ENCODE measurements at places on chromosomes 5 and 9.

DNA sequence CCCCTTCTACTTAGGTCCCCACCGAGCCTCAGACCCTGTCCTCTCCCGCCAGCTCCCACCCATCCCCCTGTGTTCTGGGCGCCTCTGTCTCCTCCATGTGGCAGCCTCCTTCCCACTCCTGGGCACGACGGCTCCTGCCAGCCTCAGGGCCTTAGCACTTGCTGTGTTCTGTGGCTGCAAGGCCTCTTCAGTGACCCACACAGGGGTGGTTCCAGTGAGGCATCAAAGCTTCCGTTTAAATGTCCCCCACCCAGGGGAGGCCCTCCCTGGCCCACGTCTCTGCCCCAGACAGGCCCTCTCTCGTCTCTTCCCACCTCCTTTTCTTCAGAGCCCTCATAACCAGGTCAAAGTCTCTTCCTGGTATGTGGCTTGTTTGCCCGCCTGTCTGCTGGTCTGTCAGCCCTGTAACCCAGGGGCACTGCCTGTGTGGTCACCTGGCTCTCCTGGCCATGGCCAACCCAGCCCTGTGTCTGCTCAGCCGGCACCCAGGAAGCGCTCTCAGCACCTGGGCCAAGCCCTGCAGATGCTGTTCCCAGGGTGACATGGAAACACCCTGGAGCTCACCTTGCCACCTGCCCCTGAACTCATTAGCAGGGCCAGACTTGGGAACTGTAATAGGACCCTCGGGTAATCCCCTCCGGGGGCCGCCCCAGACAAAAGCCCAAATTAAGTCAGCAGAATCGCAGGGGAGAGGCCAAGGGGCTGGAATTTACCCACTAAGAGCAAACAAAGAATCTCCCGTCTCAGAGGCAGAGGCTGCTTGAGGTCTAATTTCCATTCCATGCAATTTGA, 33.7 kb downstream of the LHX3 start:
- no peak for DNase-seq

GRCh38 chr9:7206221-7206758, 448.5 kb downstream of the KDM4C start:
- DNase-seq, result no peak

- no peak for DNase-seq
Measured at GRCh38 chr9:33260372-33260771, 4.1 kb downstream of the BAG1 start.

GRCh38 chr9:98805506-98806272, 1.8 kb upstream of the GALNT12 start:
- DNase-seq, result peak; percentile 75

GRCh38 chr9:27189426-27189825, 80.4 kb downstream of the TEK start:
- no peak for DNase-seq

DNA sequence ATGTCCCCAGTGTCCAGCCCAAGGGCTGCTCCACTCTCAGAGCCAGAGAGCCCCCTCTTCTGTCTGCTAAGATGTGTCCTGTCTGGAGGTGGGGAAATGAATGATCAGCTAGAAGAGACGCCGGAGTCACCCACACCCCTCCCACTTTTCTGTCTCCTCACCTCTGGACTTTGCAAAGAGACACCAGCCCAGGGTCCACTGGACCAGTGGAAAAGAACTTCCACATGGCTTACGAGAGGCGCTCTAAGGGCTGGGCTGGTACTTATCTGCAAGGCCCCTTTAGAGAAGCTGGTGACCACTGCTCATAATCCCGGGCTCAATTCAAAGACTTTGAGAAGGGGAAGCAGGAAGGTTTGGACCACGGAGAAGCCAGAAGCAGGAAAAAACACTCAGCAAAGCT, 9.2 kb downstream of the NR5A1 start:
- no peak for DNase-seq

DNA sequence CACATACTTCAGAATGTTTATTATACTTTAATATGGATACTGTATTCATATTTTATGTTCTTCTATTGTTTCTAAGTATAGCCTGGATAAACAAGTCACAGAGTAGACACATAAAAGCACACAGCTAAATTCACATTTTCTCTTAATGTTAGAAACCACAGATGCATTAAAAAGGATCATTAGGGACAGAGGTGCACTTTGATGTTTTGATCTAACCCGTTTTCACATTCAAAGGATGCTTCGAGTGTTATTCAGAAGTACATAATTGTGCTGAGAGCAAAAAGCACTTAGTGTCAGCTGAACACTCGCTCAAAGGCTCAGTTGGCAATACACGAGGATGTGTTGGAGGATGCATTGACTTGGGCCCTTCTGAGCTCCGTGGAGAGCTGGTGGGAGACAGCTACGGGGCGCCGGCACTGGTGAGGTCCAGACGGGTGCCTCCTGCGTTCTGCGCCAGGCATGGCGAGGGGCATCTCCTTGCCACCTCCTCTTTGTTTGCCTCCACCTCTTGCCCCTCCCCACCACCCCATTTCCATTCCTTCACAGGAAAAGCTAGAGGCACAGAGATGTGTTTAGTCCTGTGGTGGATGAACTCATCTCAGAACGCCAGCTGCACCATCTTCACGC, 35.5 kb downstream of the MED10 start:
- DNase-seq, result no peak

DNA sequence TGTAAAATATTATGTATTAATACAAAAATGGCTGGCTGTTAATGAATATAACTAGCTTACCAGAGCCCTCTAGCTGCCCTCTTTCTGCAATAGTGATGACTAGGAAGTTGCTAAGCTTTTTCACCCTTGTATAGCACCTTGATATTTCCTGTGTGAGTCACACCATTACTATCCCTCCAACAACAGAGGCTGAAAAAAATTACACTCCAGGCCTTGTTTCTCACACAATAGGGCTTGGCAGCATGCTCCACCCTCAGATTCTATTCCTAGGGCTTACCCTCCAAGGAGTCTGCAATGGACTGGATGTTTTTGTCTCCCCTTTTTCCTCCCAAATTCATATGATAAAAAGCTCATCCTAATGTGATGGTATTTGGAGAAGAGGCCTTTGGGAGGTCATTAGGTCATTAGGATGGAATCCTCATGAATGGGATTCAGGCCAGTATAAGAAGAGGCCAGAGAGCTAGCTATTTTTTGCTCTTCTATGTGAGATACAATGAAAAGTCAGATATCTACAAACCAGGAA, 184.6 kb upstream of the MAP1B start:
- DNase-seq, result peak; percentile 96

GRCh38 chr9:100595391-100596199, 17.7 kb downstream of the CAVIN4 start:
- peak; percentile 55 for DNase-seq

DNA sequence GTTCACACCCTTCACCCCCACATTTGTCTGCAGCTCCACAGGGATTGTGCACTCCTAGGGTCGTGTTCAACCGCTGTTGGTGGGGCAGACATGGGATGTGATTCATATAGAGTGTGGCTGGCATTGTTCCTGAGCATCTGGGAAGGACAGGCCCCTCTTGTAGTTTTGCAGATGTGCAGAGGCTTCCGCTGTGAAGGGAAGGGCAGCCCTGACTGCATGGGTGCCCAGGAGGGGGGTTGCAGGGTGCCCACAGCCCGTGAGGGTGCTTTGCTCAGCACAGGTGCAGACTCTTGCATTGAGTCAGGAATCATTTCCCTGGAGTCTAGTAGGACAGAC, 30.2 kb upstream of the PITX1 start:
- no peak for DNase-seq

DNA sequence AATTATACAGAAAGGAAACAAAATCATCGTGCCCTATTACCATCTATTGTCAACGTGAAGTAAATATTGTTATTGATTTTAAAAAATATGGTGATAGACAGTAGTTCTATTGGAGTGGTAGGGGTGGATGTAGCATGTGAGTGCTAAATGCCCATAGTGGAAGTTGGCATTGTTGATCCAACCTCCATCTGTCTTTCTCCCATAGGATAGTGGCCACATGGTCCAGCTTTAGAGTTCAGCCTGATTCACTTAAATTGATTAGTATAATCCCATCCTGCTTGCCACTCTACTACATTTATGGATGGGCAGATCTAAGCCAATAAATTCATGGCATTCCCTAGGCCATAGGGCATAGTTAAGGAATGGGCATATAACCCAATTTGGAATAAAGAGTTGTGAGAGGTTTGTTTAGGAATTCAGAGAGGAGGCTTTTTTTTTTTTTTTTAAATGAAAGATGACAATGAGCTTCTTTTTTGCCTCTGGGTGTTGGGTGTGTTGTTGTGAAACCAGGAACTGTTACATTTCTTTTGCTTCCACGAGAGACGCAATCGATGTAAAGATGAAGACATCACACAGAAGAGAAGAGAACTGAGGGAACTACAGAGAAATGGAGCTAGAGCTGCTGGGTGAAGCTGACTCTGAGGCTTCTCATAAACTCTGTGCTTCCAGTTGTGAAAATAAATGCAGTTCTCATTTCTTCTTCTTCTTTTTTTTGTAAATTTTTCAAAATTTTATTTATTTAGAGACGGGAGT, 12.5 kb upstream of the CHD1 start:
- DNase-seq, result no peak

GRCh38 chr9:98790134-98790841, 6.1 kb downstream of the ANKS6 start:
- no peak for DNase-seq

DNA sequence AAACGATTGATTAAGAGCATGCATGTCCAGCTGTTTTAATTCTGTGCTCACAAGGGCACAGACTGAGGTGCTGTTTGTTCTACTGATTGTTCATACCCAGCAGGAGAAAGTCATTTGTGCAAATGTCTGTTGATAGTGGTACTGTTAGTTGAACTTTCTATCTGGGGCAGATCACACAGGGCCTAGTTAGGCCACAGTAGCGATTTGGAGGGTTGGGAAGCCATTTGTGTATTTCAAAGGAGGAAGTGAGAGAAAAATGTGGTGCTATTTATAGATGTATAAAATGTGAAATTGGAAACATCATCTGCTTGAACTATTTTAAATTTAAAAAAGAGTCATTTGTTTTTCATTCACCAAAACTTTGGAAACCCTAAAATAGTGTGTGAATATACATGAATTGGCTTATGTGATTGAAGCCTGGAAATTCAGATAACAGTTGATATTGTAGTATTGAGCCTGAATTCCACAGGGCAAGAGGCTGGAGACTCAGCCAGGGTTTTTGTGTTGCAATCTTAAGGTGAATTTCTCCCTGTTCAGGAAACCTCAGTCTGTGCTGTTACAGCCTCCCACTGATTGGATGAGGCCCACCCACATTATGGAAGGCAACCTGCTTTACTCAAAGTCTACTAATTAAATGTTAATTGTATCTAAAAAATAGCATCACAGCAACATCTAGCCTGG, 162.0 kb upstream of the CDKN2B start:
- no peak for DNase-seq

DNA sequence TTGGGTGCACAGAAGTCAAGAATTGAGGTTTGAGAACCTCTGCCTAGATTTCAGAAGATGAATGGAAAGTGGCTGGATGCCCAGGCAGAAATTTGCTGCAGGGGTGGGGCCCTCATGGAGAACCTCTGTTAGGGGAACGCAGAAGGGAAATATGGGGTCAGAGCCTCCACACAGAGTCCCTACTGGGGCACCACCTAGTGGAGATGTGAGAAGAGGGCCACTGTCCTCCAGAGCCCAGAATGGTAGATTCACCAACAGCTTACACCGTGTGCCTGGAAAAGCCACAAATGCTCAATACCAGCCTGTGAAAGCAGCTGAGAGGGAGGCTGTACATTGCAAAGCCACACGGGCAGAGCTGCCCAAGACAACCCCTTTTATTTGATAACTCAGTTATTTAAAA, 383.5 kb downstream of the TLE4 start:
- no peak for DNase-seq

- DNase-seq, result peak; percentile 11
Measured at GRCh38 chr9:122331523-122331927, 39.3 kb upstream of the PTGS1 start.

DNA sequence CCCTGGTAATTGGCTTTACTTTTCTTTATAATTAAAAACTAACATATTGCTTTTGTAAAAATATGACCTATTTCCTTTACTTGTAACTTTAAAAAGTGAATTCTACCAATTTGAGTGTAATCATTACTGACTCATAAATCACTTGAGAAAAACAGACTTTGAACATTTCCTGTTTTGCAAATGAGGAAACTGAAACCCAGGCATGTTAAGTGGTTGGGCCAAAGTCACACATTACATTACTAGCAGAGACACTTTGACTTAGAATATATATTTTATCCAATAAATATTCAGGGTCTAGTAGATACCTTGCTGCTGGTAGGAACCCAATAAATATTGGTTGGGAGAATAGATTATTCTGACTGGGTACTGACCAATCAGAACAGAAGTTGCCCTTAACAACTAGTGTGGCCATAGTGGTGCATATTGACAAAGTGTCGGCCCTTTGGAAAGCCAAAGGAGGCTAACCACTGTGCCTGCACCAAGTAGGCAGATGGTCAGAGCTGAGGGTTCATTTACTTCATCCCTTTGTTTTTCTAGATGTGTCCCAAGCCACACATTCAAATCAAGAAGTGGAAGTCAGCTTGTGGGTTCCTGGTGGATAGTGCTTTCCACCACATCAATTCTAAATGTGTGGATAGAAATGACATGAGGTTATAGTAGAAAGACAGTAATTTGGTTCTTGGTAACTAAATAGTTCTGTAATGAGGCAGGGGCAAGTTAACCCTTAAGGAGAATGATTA, 365.1 kb upstream of the RIOK2 start:
- peak; percentile 12 for DNase-seq

DNA sequence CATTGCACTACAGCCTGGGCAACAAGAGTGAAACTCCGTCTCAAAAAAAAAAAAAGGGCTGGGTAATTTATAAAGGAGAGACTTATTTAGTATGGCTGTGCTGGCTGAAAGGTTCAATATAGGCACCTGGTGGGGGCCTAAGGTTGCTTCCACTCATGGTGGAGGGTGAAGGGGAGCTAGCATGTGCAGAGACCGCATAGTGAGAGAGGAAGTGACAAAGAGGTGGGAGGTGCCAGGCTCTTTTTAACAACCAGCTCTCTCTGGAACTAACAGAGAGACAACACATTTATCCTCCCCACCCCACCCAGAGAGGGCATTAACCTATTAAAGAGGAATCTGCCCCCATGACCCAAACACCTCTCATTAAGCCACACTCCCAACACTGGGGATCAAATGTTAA, 28.9 kb upstream of the SERINC5 start:
- DNase-seq, result no peak

DNA sequence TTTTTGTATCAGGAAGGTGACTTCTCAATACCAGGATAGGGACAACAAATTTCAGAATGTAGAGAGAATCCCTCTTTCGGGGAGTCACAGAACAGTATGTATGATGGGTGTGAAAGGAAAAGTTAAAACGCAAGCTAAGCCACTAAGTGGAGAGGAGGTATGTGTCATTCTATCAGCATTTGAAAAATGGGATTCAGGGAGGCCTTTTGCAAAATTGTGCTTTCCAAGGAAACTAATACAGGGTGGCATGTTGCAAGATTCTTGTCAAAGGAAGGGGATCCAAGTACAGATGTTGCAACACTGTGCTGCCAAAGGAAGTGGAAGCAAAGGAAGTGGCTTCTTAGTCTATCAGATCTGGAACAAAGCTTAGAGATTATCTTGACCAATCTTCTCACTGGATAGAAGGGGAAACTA, 12.6 kb upstream of the TNIP1 start:
- DNase-seq, result peak; percentile 99

- DNase-seq, result no peak
Measured at GRCh38 chr5:14097998-14098471, 45.1 kb upstream of the TRIO start.

- peak; percentile 20 for DNase-seq
Measured at GRCh38 chr5:176948458-176948857, 49.3 kb upstream of the HK3 start.
